ENCODE measurements at places on chromosomes 7 and 10.
A peak's percentile ranks its signal among the peaks of the same experiment; 100 is the strongest.

DNA sequence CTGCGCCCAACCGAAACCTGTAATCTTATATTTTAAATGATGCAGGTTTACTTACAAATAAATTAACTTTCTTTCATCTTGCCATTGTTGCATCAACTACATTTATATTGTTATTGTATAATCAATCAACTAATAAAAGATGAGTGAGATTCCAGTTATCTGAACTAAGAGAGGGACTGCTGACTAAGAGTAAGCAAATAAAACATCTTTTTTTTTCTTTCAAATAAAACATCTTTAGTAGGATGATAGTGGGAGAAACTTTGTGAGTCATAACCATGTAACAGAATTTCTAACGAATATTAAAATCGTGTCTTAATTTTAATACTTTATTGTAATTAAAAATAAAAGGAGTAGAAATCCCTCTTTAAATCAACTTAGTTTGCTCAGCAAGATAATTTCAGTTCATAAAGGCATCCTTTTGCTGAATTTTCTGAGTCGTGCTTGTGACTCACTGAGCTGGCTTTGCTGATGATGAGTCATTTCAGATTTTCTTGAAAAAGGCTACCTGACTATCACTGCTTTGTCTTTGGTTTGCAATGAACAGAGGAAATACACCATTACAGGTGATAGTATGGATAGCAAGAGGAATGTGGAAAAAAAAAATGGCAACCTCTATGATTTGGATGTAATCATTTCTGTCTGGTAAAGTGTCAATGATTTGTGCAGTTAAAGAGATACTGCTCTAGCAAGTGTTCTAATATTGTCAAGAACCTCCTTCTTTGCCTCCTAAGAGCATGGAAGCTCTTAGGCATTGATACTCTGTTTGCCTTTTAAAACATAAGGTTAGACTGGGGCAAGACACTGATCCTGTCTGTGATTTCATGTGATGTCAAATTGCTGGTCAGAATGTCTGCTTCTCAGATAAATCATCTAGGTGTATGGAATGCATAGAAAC, 119.5 kb downstream of the GPR158 start:
- peak; percentile 14 for DNase-seq

DNA sequence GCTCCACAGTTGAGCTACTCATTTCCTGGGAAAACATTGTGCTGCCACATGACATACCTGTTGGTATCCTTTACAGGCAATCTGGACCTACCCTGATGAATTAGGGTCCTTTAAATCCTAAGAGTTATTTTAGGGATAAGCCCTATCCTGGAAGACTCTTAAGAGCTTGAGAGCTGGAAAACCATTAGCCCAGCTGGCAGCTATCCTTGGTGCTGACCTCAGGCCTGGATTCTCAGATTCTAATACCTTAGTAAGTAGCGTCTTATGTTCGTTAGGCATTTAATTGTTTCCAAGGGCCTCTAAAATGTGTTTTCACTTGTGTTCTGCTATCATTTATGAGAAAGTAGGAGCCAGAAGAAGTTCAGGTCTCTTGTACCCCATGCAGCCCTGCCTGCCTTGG, 93.0 kb upstream of the SORCS3 start:
- DNase-seq, result peak; percentile 36

GRCh38 chr7:14825912-14826311, 76.6 kb downstream of the DGKB start:
- no peak for DNase-seq

DNA sequence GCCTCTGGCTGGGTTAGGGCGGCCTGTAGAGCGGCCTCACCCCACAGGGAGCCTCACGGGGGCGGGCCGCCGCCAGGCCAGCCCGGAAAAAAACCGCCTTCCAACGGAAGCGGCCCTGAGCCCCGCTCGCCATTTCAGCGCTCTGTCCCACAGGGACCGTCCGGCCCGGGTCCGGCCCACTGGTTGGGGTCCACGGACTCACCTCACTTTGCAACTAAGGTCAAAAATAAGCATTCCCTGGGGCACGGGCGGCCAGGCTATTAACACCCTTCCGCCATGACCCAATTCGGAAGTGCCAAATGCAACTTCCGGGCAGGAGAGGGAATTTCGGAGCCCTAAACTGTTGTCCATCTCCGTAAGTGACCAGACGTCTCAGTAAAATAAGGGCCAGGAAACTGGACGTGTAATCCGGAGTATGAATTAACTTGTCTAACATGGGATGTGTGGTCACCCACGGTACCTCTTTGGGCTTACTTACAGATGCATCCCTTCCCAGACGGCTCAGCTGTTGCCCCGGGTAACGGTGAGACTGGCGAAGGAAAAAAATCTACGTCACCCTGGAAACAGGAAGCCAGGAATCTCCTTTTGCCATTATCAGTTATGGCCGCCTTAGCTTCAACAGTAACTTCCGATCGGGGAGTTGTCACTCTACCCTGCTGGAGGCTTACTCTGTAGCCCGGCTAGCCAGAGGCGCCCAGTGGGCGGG, at the start of gene BBIP1:
Gene BBIP1, minus strand, starts transcription at position 538 of the 706 bp plus-strand sequence. CDS start 1,023 bp downstream, outside the sequence.
- no peak for DNase-seq

- no peak for DNase-seq
These were observed 11.3 kb upstream of the GNA12 start for GRCh38 chr7:2855386-2855785.

DNA sequence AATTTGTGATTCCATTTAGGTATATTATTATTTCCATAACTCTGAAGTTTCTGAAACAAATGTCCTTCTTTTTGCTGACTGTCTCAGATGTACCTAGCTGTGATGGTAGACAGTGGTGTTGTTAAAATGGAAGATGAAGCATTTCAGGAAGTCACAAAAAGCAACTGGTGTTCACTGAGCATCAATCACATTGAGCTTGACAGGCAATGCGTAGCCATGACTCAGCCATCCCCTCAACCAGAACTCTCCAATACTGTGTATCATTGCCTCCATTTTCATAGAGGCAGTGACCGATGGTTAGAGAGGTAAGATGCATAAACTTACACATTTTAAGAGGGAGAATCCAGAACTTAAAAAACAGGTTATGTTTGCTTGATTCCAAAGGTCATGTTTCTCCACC, 434.0 kb downstream of the INHBA start:
- no peak for DNase-seq

- DNase-seq, result no peak
These were observed 338.9 kb upstream of the IGFBP3 start for GRCh38 chr7:46259947-46260346.

- DNase-seq, result peak; percentile 35
These were observed 25.8 kb downstream of the TES start for GRCh38 chr7:116236020-116236630.

DNA sequence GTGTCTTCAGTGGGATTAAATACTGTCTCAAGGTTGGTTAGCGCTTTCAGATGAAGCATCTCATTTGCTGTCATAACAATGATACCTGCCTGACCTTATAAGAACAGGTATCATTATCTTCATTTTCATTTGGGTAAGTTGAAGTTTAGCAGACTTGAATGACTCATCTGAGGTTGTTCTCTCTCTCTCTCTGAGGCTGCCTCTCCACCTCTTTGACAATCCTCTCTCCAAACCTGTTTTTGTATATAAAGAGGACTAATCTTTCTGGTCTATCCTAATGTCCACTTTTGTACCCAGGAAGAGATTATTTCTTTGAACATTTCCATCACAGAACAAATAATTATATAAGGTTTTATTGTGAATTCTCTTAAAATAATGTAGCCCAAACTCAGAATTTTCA, 291.4 kb downstream of the KLF6 start:
- DNase-seq, result no peak

DNA sequence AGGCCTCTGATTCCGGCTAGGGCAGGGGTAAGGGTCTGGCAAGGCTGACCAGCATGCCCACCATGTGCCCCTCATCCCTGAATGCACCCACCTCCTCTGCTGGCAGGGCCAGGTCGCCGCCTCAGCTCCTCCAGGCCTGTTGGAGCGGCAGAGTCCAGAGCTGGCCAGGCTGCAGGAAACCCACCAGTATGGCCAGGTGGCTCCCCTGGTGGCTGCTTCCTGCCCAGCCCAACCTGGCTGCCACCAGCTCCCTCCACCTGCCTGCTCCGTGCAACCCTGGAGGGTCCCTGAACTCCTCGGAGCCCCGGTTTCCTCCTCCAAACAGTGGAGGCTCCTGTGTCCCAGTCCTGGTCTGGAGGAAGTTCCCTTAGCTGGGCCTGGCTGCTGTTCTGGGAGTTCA, 39.6 kb downstream of the MICALL2 start:
- DNase-seq, result no peak

DNA sequence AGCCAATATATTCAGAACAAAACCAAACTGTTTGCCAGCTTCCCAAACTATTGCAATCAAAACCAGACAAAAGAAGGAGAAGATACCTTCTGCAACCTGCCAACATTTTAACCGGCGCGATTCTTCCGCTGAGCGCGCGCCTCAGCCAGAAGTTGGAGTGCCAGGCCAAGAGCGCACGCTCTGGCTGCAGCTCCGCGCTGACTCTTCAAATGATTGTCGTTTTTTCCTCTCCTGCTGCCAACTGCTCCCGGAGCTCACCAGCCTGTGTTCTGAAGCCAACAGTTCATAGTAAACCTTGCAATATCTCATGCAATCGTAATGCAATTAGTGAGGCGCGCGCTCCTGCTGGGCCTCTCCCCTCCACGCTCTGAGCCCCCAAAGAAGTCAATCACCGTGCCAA, 259.7 kb upstream of the MGMT start:
- no peak for DNase-seq

GRCh38 chr10:110820321-110820814, 51.4 kb upstream of the PDCD4 start:
- DNase-seq, result peak; percentile 63

DNA sequence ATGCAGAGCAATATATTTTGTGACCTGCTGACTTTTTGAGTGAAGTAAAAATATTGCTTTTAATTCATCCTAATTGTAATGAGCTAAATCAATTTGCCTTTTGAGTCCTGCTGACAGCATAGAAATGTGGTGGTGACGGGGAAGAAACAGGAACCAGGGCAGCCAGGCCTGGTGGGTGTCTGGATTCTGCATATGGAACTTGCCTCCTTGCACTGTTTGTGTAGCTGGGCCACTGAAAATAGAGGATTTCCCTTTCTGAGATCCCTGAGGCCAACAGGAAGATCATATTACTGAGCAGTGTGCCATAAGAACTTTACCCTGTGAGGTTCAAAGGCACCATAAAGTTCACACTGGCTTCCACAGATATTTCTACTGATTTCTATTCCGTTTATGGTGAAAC, 488.4 kb upstream of the AKR1E2 start:
- DNase-seq, result no peak

GRCh38 chr7:153887749-153888569, 164.2 kb upstream of the DPP6 start:
- DNase-seq, result no peak

- no peak for DNase-seq
These were observed 594.1 kb downstream of the GRM8 start for GRCh38 chr7:126658684-126659083.

- DNase-seq, result no peak
These were observed 85.5 kb downstream of the ZNRF2 start for GRCh38 chr7:30369879-30370278.

GRCh38 chr7:152891837-152892236, 132.3 kb downstream of the ACTR3B start:
- no peak for DNase-seq
